ENCODE measurements at places on chromosomes 6 and 20.

DNA sequence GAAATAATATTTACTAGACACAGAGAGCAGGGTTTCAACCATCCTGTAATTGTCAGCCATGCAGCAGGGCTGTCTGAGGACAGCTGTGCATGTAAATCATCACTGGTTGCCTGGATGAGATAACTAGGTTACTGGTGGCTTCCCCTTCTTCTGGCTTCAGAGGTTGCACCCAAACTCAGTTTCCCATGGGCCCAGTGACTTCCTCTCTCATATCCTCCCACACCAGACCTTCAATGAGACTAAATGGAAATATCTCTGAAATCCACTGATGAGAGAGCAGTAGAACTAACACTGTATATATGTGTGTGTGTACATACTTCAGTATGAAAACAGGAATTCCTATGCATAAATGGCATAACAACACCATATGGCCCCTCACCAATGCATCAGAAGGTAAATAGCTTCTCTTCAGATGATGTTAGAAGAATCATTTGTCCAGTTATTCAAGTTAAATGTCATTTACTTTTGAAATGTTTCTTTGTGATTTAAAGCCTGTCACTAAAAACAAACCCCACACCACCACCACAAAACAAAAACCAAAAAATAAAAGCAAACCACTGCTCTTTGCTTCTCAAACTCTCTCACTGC, 51.0 kb upstream of the IL20RA start:
- no peak for DNase-seq

DNA sequence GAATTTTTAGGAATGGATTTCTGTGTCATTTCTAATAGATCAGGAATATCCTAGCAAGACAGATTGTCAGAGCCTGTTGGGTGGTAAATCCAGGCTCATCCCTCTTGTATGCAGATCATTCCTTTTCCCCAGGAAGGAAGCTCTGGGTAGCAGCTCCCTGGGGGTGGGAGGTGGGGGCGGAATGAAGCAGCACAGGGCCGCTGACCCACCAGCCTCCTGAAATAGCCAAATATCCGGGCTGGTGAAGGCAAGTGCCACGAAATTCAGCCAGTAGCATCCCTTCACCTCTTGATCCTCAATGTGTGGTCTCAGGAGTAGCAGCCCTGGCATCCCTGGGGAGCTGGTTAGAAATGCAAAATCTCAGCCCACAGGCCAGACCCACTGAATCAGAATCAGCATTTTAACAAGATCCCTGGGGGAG, 256.9 kb downstream of the LRFN2 start:
- DNase-seq: no peak

DNA sequence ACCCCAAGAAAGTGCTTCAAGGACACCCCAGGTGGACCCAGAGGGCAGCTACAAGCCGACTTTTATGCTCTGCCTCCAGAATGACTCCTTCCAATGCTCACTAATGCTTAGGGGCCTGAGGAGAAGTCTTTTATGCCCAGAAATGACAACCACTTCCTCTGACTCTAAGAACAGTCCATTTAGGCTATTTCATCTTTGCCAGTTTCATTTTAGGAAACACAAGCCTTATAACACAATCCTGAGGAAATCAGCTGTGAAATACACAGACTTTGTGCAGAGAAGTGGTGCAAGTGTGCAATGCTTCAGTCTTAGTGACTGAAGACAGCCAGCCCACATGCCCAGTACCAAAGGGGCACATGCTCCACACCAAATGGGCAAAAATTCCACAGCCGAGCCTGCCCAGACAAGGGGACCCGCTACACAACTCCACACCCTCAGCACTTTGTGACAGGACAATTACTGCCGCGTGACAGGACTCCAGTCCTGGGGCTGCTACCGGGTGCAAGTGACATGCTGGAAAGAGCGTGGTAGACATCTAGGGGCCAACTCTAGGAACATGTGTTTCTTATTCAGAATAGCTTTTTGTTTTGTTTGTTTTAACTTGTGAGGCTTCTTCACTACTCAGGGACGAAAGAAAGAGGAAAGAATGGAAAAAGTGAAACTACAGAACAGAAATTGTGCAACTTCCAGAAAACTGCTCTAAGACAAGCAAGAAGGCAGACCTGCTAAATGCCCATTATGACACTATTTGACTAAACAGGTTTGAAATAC, 28.2 kb upstream of the PLAGL1 start:
- DNase-seq: no peak

DNA sequence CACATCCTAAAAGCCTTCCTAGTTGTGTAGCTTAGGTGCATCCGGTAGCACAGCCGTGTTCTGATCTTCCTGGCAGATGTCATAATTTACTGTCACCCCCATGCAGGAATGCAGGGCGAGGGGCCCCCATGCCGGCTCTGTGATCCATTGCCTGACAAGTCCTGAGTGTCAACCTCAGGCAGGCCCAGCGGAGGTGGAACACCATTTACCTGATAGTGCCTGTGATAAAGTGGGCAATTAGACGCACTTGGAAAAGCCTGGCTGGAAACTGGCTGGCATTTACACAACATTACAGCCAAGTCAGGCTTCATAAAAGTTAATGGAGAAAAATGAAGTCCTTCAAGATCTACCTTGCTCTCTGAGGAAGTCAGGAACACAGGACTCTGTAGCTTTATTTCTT, 521.4 kb upstream of the JAG1 start:
- no peak for DNase-seq

- no peak for DNase-seq
These were observed 15.7 kb upstream of the SGK2 start for GRCh38 chr20:43543138-43543537.
